ENCODE measurements at places on chromosomes 5 and 9. TPM values are rescaled to one million over a fixed set of nuclear protein-coding genes. Genes with fewer than 3 reads are reported as not detected.

The TRPM3 gene
- polyA plus RNA-seq = 7.1 TPM

The MZB1 gene
- not detected for polyA plus RNA-seq

The SHISAL2B gene
- polyA plus RNA-seq = not detected

The MPDZ gene
- 21.8 TPM for polyA plus RNA-seq

The SOWAHA gene
- polyA plus RNA-seq = 6.2 TPM

The PELO gene
- 13.2 TPM for polyA plus RNA-seq

The DMRT3 gene
- not detected for polyA plus RNA-seq

The CHSY3 gene
- polyA plus RNA-seq = 4.9 TPM

The ACOT12 gene
- polyA plus RNA-seq = not detected

The PARP8 gene
- polyA plus RNA-seq = 5.4 TPM
